ENCODE measurements at places on chromosomes 6 and 20.

- no peak for DNase-seq
Observed at GRCh38 chr6:167095888-167096287, 27.0 kb upstream of the CCR6 start.

DNA sequence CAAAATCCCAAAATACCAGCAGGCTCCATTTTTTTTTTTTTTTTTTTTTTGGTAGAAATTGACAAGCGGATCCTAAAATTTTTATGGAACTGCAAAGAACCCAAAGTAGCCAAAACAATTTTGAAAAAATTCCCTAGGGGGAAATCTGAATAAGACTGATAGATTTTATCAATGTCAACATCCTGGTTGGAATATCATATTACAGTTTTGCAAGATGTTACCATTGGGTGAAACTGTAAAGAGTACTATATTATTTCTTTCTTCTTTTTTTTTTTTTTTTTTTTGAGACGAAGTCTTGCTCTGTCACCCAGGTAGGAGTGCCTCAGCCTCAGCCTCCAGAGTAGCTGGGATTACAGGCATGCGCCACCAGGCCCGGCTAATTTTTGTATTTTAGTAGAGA is 29.4 kb upstream of the BEND3 start:
- DNase-seq: no peak

DNA sequence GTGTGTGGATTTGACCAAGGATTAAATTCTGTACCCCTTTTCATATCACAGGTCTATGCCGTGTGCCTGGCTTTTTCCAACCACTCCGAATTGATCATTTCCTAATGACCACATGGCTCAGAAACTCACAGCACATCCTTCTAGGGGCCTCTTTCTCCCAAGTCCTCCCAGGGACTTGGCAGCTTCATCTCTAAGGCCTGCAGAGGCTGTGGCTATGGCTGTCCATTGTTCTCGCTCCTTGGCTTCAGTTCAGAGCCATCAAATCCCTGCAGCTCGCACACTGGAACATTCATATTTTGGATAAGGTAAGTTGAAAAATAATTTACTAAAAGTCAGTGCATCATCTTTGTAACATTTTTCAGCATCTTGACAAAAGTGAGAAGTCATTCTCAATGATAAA is 497.2 kb upstream of the CDH4 start:
- DNase-seq: no peak

- no peak for DNase-seq
Observed at GRCh38 chr6:106751501-106752252, 122.3 kb downstream of the QRSL1 start.

- no peak for DNase-seq
Observed at GRCh38 chr6:132218059-132218696, 183.1 kb downstream of the MOXD1 start.

GRCh38 chr6:135540207-135540840 is 42.8 kb upstream of the AHI1 start:
- DNase-seq: no peak

GRCh38 chr6:25793970-25794369 is 37.9 kb downstream of the SLC17A1 start:
- no peak for DNase-seq

- no peak for DNase-seq
Observed at GRCh38 chr20:44637042-44637441, 14.5 kb downstream of the ADA start.

DNA sequence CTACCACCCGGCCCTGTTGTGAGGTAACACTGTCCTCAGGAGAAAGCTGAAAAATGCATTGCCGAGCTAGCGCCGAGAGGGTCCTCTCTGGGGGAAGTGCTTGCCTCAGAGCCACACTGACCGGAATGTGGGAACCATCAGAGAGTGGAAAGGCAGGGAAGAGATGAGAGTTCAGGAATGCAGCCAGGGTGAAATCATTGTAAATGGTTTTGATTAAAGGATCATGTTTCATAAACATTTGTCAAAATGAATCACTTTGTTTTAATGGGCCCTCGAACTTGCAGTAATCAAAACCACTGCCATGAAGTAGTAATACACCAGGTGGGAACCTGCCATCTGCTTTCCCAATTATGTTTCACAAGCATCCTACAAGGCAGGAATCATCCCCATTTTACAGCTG is 16.9 kb upstream of the IL17F start:
- no peak for DNase-seq

Measured in GM12892 (cell line).